ENCODE measurements at places on chromosomes 1 and 21.

GRCh38 chr1:26772687-26773086 is 15.1 kb upstream of the PIGV start:
- DNase-seq, result no peak

- peak; percentile 39 for DNase-seq
Observed at GRCh38 chr21:38839328-38840286, 33.9 kb downstream of the ETS2 start.

DNA sequence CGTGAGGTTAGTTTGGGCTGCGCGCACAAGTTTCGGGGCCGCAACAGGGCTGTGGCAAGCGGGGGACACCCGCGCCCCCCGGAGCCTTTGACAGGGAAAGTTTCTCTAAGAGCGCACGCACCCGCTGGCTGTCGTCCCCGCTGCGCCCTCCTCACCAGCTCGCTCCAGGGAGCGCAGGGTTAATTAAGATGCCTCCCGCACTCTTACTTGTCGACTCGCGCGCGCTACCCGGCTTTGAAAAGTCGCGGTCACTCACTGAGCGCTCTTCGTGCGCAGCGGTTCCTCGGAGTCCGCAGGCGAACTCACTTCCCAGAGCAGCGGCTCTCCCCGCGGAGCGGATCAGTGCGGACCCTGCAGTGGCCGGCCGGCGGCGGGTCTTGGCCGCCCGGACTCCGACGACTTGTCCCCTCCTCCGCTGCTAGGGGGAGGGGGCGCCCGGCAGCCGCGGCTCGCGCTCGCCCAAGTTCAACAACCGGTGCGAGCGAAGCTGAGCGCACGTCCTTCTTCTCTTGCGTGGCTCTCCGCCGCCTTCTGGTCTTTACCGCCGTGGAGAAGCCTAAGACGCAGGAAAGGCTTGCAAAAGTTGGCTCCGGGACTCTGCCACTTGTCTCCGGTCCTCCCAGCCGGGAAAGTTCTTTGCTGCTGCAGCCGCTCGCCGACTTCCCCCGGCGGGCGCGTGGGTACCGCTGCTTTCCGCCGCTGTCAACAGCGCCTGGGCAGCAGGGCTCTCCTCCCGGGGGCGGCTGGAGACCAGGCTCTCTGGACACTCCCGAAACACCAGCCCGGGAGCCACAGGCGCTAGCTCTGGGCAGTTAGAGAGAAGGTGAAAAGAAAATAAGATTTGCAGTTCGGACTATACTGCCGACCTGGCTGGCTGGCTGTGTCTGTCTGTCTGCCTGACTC is 506 bp downstream of the JUN start:
- peak; percentile 75 for DNase-seq

DNA sequence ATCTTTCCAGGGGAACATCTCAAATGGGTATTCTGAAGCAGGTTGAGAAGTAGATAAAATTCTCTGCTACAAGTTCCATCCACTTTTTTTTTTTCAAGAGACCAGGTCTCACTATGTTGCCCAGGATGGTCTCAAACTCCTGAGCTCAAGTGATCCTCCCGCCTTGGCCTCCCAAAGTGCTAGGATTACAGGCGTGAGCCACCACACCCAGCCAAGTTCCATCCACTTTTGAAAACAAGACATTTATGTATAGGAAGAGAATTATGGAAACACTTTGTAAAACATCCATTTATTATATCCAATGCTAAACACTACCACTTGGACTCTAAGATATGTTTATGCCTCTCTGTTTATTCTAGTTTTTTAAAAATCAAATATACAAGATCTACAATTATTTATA is 13.4 kb downstream of the HNRNPU start:
- DNase-seq, result no peak

GRCh38 chr1:2046953-2047748 is 3.1 kb upstream of the PRKCZ start:
- DNase-seq, result no peak

DNA sequence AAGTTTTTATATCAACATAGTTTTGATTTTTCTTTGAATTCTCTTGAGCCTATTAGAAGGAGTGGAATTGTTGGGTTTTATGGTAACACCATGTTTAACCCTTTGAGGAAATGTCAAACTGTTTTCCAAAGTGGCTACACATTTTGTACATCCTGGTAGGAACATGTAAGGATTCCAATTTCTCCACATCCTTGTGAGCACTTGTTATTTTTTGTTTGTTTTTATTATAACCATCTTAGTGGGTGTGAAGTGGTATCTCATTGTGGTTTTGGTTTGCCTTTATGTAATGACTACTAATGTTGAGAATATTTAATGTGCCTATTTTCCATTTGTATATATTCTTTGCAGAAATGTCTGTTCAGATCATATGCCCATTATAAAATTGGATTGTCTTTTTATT is 120.5 kb downstream of the FGGY start:
- no peak for DNase-seq

GRCh38 chr1:69077633-69078032 is 490.1 kb upstream of the LRRC7 start:
- no peak for DNase-seq

GRCh38 chr1:9062846-9063245 is 6.6 kb downstream of the SLC2A5 start:
- no peak for DNase-seq

- no peak for DNase-seq
Observed at GRCh38 chr21:43323244-43324005, 103.5 kb downstream of the SIK1 start.

- DNase-seq, result no peak
Observed at GRCh38 chr1:211174375-211174774, 40.4 kb upstream of the KCNH1 start.

GRCh38 chr1:243708210-243708609 is 141.8 kb downstream of the AKT3 start:
- DNase-seq, result no peak

- DNase-seq, result no peak
Observed at GRCh38 chr1:12661606-12662219, 17.8 kb downstream of the AADACL4 start.

GRCh38 chr1:64934115-64934877 is 32.1 kb downstream of the JAK1 start:
- DNase-seq, result no peak

- DNase-seq, result no peak
Observed at GRCh38 chr1:167469280-167469965, 48.9 kb downstream of the CD247 start.

DNA sequence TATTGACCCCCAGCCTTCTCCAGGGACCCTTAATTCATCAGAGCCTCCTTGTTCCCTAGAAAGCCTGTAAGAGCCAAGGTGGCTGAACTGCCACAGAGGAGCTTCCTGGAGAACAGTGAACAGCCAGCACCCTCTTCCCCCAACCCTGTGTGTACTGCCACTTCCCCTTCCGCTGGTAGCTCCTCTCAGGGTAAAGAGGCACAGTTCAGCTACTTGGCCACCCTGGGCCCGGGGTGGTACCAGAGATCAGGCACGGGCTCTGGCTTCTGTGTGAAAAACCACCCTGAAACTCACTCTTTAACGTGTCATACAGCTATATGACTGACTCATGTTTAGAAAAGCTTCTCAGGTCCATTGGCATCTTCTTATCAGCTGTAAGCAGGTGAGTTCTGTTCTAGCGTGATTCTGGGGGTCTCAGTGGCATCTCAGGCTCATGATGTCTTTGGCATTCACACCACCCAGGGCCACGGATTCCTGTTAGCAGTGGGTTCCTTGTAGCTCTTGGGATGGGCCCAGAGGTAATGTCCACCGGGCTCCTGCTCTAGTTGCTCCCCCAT is 22.4 kb downstream of the ARMH1 start:
- DNase-seq, result no peak

- no peak for DNase-seq
Observed at GRCh38 chr1:44853201-44853600, 10.1 kb upstream of the PTCH2 start.

GRCh38 chr1:59718064-59718988 is 96.4 kb upstream of the HOOK1 start:
- DNase-seq, result no peak

DNA sequence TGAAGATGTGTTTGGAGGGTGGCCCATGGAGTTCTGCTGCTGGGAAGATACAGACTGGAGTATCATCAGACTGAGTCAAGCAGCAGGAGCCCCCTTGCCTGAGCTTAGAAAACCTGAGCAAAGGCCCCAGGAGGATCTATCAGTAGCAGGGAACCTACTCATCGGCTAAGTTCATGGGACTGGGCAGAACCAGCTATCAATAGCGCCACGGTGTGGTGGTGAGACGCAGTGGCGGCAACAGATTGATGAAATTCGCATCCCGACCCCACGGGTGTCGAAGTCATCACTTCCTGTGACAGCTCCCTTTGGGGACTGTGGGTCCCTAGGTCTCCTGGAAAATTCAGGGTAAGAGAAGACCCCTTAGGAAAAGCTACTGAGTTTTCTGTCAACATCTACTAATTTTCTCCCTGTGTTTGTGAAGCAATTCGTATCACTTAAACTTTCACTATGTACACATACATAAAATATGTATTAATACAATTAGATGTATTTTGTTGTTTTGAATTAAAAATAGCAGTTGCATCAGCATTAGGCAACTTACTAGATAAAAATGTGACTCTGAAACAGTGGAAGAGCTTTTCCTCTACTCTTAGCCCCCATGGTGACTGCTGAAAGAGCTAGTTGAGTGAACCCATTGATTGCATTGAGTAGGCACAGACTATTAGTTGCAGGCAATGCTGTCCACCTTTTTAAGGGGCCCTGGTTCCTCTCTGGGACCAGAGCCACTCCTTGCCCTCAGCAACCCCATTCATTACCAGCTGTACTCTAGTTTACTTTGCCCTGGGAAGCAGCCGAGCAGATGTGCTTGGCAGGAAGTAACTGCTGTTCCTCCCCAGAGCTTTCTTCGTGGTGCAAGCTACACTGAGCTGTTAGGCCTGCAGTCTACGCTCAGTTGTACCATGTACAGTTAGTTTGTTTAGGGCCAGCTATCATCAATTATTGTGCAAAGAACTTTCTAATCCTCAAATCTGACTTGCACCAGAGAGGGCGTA is 7.3 kb upstream of the CACNA1S start:
- DNase-seq, result no peak

DNA sequence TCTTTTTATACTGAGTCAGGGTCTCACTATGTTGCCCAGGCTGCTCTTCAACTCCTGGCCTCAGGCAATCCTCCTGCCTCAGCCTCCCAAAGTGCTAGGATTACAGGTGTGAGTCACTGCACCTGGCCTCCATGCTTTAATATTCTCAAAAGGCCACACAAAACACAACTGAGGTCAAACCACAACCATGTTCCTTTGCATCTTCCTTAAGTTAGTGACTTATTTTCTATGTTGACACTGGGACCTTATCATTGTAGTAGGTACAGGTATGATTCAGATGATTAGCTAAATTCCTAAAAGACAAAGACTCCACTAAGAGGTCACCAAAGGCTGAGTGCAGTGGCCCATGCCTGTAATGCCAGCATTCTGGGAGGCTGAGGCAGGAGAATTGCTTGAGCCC is 131.9 kb upstream of the ATP1B1 start:
- no peak for DNase-seq

- no peak for DNase-seq
Observed at GRCh38 chr1:94731891-94732290, 88.3 kb upstream of the SLC44A3 start.

GRCh38 chr1:174005032-174005431 is 17.1 kb downstream of the RC3H1 start:
- no peak for DNase-seq

DNA sequence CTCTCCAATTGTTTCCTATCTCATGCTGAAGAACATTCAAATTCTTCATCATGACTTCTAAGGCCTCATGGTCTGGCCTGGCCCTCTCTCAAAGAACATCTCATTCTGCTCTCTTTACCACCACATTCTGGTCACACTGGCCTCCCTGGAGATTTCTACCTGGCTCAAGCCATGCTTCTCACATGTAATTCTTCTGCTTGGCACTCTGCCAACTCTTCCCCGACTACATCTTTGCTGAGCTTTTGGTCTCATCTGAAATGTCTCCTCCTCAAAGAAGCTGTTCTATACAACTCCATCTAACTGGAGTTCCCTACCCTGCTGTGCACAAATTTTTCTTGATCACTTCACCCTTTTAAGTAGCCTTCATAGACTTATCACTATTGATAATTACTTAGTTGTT is 1.4 kb upstream of the TBX19 start:
- DNase-seq, result no peak

DNA sequence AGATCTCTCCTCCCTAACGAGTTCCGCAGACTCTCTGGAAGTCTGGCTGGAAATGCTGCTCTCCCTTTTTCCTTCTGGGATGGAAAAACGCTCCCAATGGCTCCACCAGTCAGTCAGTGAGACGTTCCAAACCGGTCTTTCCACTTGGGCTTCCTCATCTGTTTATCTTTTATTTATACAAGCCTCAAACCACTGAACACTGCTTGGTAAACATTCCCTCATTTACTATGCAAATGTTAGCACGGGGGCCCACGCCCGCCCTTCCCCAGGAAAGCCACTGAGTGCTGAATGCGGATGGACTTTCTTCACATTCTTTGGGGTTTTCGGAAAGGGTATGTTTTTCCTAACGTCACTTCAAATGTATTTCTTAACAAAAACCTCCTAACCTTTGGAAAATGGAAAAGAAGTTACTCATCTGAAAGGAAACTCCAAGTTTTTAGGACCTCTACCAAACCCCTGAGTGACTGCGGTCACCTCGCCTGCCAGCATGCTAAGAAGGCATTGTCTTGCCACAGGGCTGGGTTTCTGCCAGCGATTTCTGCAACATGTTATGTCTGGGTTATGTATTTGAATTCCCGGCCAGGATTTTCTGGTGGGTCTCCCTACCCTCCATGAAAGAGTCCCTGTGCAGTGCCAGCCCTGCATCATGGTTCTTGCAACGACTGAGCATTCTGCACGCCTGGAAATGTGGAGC is 14.0 kb upstream of the UMODL1 start:
- DNase-seq, result no peak

- DNase-seq, result no peak
Observed at GRCh38 chr1:210937846-210938245, 196.1 kb downstream of the KCNH1 start.

- no peak for DNase-seq
Observed at GRCh38 chr1:181353526-181353925, 129.8 kb upstream of the CACNA1E start.

DNA sequence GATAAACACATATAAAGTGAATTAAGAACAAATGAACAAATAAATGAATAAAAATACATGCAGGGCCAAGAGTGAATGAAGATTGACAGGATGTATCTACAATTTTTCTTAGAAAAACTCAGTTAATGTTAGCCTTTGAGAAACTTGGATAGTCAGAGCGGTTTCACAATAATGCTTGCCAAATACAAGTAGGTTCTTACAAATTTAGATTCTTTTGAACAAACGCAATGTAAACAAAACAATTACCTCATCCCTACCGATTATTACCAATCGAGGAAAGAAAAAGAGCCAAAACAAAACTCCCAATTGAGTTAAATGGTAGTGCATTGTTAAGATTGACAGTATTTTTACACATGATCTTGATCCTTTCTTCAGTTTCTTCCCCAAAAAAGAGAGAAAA is 176.9 kb upstream of the DEPDC1 start:
- DNase-seq, result no peak

GRCh38 chr1:230087717-230088105 is 20.7 kb downstream of the GALNT2 start:
- DNase-seq, result no peak

GRCh38 chr1:226814751-226815537 is 55.5 kb upstream of the PSEN2 start:
- DNase-seq, result no peak

DNA sequence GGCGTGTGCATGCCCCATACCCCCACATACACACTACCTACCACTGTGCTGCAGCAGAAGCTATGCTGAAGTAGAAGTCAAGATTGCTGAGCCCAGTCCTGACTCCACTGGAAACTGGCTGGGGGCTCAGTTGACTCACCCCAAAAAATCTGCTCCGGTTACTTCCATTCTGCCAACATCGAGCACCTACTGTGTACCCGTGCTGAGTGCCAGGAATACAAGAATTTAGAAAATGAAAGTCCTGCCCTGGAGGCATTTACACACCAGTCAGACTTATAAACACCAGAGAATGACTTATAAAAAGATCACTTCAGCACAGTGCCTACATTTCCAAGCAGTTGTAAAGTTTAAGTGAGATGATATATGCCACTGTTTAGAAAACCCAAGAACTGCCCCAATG is 99.1 kb downstream of the NMNAT2 start:
- DNase-seq, result no peak

All from type B pancreatic cell (in vitro differentiated cells).